ENCODE measurements at places on chromosomes 13 and 19.

DNA sequence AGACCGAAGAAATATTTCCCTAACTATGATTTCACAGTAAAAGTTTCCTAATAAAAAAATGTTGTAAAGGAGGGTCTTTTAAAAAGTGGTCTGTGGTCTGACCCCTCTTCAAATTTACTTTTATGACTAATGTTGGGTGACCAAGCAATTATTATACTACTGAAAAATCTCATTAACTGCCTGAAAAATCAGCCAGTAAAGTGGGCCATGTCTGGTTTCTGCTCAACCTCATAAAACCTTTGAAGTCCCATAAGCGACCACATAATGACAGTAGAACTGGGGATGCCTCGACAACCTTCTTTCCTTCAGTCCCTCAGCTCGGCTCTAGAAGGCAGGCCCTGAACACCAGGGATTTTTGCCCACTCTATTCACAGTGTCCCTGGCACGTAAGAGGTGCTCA lies 434.3 kb downstream of the EFNB2 start:
- no peak for DNase-seq

- DNase-seq = no peak
These were observed 802 bp downstream of the DMPK start for GRCh38 chr19:45781214-45782161.

DNA sequence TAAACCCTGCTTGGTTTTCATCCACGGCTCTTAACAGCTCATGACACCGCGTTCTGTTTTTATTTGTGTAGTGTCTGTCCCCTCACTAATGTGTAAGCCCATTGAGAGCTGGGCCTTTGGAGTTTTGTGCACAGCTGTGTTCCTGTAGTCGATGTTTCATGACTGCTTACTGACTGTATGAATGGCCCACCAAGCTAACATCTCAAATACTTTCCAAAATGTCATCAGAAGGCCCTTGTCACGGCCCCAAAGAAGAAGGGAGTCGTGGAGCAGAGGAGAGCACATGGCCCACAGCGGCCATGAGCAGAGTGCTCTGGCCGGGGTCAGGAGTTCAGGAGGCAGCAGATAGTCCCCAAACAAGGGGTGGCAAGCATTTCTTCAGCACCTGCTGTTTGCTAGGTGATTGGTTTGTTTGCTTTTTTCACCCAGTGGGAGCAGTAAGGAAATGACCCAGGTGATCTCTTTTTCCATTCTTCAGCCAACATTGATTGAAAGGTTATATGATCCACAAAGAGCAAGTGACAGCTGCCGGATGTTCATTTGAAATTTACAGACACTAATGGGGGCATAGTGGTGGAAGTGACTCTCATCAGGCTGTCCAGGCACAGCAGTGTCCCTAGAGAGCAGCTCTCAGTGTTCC lies 315.2 kb downstream of the ATP8A2 start:
- DNase-seq = no peak

DNA sequence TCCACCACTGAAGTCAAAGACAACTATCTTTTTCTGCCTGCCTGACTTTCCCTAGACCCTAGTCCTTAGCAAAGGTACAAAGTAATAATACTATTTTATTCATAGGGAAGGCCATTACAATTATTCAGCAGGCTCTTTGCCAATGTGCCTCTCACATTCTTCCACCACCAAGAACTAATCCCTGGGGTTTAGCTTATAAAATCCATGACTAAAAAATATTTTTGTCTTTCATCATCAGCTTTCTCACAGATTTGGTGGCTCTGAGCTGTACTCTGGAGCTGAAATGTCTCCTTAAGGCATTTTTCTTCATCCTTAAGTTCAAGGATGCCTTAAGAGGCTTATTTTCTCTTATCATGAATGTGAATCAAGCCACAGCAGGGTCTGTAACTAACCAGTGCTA lies 96.1 kb downstream of the OXGR1 start:
- no peak for DNase-seq

GRCh38 chr13:99383511-99383921 lies 76.3 kb upstream of the GPR183 start:
- no peak for DNase-seq

DNA sequence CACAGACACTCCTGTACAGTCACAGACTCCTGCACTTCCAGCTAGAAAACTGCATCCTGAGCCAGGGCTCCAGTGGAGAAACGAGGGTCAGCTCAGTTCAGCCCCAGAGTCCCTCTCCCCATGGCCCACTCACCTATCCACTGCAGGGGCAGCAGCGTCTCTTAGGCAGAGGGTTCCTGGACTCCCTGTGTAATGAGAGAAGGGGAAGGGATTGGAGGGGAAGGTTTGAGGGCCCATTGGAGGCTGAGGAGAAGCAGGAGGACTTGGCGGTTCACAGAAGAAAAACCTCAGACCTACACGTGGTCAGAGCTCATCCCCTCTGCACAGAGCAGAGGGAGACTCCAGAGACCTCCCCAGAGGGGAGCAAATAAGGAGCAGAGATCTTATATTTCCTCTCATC lies 9.2 kb upstream of the CEACAM18 start:
- no peak for DNase-seq

DNA sequence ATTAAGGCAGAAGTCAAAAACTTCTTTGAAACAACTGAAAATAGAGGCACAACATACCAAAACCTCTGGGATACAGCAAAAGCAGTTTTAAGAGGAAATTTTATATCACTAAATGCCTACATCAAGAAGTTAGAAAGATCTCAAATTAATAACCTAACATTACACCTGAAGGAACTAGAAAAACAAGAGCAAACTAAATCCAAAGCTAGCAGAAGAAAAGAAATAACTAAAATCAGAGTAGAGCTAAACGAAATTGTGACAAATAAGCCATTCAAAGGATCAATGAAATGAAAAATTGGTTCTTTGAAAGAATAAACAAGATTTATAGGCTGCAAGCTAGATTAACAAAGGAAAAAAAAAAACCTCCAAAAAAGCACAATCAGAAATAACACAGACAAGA lies 2.5 kb upstream of the GPR42 start:
- no peak for DNase-seq

DNA sequence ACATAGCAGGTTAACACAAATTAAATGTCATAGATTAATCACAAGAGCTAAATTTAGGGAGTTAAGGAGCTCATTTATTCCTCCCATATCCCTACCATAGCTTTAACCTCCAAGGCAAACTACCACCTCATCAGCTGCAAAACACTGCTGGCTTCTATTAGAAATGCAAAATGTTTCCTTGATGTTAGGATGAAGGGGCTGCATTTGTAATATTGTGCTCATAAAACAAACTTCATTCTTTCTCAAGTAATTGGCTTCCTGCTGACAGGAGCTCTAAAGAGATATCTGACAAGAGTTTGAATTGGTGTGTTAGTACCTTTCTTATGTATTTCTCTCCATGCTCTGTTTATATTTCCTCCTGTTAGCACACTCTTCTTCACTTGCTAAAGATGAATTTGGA lies 152.1 kb downstream of the OLFM4 start:
- DNase-seq = no peak

DNA sequence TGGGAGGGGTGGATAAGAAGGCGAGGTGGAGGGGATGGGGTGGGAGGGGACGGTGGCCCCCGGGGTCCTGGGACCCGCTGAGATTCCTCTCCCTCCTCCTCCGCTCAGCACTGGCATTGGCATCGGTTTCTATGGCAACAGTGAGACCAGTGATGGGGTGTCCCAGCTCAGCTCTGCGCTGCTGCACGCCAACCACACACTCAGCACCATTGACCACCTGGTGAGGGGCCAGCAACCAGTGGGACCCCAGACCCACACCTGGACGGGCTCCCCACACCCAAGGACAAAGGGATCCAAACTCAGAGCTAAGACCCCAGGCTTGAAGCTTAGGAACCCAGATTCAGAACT lies 5.9 kb downstream of the TTYH1 start:
- no peak for DNase-seq

DNA sequence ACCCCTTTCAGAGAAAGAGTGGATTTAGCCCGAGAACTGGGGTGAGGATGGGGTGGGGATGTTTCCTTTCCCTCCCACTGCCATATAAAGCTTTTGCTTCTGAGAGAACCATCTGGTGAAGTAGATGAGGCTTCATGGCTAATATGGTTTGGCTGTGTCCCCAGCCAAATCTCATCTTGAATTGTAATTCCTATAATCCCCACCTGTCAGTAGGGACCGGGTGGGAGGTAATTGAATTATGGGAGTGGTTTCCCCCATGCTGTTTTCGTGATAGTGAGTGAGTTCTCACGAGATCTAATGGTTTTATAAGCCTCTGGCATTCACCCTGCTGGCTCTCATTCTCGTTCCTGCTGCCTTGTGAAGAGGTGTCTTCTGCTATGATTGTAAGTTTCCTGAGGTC lies 270.9 kb downstream of the LMO7 start:
- DNase-seq = no peak

DNA sequence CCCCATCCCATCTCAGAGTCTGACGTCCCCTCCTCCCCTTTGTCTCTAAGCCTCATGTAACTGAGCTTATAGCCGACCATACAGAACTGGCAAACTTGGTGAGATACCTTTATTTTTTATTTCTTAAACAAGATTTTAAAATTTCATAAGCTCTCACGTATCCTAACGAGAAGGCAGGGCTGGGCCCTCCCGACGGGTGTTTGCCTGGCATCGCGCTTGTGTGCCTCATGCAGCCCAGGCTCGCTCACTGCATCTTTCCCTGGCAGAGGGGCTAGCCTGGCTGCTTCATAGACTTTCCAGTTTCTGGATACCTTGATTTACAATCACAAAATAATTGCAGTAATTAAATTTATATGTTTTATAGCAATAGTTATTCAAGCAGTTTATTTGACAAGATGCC lies 69.0 kb downstream of the GGACT start:
- no peak for DNase-seq

- DNase-seq = peak; percentile 86
These were observed 702 bp downstream of the PTH2 start for GRCh38 chr19:49422407-49423070.

DNA sequence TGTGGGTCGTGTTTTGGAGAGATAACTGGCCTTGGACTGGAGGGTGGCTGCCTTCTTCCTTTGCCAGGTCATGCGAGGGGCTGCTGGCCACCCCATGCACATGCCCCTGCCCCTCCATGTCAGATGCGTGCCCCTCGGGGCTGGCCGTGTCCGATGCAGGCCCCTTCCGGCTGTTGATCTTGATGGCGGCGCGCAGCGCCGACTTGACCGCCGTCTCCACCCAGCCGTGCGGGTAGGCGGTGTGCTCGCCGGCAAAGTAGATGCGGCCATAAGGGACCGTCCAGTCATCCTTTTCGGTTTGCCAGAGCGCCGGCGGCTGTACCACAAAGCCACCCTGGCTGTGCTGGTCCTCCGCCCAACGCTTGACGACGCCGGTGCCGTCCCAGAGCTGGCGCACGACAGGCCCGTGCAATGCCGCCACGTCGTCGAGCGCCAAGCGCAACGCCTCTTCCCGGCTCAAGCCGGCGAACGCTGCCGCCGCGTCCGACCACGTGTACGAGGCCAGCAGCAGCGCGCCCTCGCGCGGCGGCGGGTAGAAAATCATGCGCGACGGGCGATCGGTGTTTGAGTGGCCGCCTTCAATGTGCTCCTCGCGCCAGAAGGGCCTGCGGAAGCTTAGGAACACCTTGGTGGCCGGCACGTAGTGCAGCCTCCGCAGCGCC lies 6.9 kb downstream of the IL4I1 start:
- peak; percentile 94 for DNase-seq
